Activated CD4-positive, CD25-positive, alpha-beta regulatory T cell treated with anti-CD3 and anti-CD28 coated beads, Interleukin-2, amount 50 U/mL, for 24 hours (primary cell): ENCODE measurements at places on chromosomes 5 and 9.

DNA sequence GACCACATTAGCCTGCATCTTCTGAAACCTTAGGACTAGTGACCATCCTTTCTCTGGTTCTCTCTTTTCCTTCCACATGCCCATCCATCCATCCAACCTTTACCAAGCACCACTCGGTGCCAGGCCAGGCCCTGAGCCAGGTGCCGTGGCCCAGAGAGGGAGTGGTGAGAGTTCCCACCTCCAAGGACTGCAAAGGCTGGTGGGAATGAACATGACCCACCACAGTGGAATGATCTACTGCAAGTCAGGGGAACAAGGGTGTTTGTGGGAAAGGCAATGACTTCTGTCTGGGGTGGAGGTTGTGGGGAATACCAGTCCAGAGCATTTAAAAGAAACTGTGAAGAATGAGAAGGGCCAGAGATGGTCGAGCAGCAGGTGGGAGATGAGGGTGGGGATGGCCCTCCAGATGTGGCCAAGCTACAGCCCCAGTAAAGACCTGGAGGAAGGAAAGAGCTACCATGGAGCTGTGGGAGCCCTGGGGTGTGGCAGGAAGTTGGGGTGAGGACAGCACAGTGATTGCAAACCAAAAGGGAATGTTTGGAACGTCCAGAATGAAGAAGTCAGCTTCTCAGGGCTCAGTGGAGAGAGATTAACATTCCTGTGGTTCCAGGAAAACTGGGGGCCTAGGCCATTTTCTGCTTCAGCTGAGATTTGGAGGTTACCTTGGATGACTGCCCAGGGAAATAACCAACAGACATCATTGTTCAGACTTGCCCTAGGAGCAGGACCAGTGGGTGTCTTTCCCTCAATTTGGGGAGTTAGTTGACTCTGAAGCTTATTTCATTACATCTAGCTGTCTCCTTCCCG lies 30.7 kb upstream of the CORO2A start:
- no peak for ATAC-seq

DNA sequence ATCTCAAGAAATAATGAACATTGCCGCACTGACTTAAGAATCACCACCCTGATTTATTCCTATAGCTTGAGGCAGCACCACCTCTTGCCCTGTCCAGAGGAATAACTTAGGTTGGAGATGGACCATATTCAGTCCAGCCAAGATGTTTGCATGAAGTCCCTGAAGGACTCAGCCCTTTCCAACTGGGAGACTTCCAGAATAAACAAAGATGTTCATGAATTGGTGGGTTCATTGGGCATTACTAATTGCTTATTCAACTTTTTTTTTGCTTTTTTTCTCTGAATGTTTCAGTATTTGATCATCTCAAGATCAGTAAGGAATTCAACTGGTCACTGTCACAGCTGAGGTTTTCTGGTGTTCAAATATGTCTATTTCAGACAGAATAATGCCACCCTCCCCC lies 470.6 kb downstream of the CCDC171 start:
- no peak for ATAC-seq

DNA sequence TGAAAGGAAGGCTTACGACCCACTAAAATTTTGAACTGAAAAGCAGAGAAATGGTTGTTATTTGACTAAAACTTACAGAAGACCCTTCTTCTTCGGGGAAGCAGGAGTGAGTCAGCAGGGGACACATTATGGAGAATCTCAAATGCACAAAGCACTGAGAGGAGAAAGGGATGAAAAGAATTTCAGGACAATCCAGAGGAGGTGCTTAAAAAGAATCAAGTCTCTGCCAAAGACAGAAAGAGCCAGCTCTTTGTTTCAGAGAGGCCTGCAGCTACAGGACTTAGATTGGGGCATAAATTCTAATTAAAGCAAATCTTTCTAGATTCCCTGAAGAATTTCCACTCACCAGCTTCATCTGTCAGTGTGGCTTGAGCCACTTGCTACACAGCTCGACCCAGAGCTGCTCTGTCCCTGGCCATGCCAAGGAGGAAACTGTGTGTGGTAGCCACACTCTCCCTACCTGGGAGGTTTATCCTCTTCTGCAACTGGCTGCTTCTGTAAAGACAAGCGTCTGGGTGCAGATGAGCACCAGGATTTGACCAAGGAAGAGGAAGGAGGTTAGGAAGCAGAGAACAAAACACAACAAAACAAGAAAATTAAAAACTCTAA lies 89.9 kb downstream of the SEMA5A start:
- ATAC-seq = no peak

DNA sequence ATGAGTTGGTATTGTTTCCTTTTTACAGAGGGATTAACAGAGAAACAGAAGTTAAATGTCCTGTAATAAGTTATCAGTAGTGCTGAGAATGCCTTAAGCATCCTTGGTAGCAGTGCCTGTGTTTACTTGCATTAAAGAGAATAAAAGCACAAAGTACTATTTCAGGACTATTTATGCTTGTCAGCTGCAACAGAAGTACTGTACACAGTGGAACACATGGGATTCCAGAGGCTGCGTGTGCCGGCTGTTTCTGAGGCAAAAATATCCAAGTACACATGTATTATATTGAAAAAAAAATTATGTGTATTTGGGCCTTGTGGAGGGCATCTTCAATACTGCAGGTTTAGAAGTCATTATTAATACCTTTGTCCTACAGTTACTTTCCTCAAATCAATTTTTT lies 58.2 kb upstream of the ACTBL2 start:
- ATAC-seq = no peak

DNA sequence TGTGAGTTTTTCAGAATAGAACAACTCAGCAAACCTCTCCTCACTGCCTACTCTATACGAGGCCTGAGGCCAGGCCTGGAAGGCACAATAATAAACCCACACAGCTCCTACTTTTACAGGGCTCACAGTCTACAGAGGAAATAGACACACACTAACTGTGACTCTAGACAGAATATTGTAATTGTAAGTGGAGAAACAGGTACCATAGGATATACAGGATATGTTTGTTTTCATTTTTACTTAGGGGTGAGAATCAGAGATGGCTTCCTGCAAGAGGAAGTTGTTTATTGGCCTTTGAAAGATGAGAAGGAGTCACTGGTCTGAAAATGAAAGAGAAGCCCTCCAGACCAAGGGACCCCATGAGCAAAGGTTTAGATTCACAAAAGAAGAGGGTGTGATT lies 35.8 kb upstream of the TGFBR1 start:
- no peak for ATAC-seq

GRCh38 chr5:14665101-14665822 lies 744 bp downstream of the OTULIN start:
- no peak for ATAC-seq

DNA sequence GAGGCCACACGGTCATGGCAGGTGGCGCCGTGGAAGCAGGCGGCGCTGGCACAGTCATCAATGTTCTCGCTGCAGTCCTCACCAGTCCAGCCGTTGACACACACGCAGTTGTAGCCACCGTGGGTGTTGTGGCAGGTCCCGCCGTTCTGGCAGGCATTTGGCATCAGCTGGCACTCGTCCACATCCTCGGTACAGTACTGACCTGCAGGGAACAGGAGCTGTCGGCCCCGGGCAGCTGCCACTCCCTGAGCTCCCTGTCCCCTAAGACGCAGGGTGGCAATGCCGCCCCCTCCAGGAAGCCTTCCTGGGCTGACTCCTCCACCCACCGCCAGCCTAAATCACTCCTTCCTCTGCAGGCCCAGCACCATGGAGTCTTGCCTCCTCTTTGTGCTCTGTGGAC lies 27.2 kb downstream of the NOTCH1 start:
- no peak for ATAC-seq

DNA sequence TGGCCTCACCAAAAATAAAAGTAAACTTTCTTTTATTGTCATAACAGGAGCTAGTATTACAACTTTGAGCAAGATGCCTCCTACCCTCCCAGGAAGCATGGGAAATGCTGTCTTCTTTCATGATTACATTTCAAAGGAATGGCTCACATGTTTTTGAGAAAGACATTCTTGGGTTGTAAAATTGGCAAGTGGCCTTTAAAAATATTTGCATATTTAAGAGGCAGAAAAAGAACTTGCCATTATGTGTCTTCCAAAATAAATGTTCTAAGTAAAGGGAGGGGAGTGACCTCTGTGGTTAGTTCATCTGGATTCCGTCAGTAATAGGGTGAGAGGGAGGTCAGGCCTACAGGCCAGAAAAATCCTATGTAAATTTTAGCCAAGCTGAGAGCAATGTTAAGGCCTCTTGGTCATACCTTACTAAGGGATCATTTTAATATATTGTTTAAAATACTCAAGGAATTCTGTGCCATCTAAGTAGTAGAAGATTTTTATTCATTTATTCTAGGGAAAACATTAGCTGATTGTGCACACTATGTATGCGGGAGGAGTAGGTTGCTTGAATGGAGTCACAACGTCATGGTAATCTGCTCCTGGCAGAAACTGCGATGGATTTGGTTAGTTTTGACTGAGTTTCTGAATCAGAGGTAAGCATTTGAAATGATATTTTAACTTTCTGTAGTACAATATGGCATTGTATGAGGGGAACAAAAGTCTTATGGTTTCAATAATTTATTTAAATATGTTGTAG lies 1485.7 kb upstream of the CDH9 start:
- no peak for ATAC-seq

DNA sequence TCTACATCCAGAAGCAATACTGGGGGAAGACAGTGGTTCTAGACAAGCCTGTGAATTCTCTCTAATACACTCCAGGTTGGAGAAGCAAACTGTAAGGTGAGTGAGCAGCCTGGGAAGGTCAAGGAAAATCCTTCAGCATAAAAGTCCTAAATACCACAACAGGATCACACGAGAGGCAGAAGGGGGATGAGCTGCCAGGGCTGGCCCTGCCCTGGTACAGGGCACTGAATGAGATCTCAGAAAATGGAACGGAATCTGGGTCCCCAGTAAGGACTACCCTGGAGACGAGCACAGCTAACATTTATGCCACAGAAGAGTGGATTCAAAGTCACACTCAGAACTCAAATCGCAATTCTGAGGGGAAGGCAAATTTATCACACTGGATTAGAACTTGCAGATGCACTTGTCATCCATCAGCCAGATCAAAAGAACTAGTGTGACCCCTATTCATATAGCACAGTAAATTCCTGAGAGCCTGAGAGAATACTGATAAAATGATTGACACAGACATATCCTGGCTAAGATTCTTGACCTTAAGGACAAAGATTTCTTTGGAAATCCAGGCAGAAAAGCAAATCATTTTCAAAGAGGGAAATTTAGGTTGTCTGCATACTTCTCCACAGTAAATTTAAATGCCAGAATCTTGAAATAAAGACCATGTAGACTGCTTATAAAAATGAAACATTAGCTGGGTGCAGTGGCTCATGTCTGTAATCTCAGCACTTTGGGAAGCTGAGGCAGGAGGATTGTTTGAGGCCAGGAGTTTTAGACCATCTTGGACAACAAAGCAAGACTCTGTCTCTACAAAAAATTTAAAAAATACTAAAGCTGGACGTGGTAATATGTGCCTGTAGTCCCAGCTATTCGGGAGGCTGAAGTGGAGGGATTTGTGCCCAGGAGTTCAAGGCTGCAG lies 25.6 kb downstream of the FYB1 start:
- ATAC-seq = no peak

- no peak for ATAC-seq
These were observed 447.9 kb downstream of the SPATA31D1 start for GRCh38 chr9:82436475-82436874.

- ATAC-seq = no peak
These were observed 755 bp downstream of the CDKN2B start for GRCh38 chr9:22008384-22008716.

DNA sequence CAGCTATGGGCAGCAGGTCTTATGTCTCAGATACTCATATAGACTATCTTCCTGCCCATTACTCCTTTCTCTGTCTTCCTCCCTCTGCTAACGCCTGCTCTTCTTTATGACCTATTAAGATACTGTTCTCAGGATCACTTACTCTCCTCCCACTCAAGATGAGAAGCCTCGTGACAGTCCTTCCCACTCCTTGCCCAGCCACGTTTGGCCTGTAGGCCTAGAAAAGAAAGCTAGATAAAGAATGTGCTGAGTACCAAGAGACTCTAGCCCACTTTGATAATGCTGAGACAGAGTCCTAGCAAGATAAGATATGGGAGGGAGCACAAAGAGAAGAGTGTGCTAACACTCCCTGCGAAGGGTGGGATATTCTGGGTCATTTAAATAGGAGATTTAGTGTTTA lies 6.8 kb upstream of the DENND4C start:
- no peak for ATAC-seq

GRCh38 chr9:36991516-36992134 lies 42.4 kb downstream of the PAX5 start:
- no peak for ATAC-seq

GRCh38 chr5:166648736-166649135 lies 1642.7 kb upstream of the WWC1 start:
- ATAC-seq = no peak

DNA sequence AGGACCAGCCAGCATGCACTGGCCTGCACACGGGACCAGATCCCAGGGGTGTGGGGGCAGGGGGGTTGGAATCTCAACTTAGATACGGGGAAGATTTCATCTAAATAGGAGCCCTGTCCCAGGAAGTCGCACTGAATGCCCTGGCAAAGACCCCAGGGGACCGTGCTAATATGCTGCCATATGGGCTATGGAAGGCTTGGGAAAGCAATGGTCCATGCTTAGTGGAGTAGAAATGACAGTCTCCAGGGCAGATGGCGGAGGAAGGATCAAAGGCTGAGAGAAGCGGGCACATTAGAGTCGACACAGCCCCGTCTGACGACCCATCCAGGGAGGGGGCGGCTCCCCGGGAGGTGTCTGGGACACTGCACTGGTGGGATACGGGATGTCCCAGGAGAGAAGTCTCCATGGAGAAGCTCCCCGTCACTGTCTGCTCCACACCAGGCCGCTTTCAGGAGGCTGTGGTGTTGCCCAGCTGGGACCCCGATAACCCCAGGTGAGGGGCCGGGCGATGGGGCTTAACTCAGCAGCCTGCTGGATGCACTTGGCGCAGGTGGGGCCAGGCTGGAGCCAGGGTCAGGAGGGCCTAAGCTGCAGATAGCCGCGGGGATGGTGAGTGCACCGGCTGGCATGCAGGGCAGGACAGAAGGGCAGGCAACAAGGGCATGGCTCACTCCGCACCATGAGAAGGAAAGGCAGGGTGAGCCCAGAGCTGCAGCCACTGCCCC lies 377.7 kb upstream of the IRX1 start:
- no peak for ATAC-seq

DNA sequence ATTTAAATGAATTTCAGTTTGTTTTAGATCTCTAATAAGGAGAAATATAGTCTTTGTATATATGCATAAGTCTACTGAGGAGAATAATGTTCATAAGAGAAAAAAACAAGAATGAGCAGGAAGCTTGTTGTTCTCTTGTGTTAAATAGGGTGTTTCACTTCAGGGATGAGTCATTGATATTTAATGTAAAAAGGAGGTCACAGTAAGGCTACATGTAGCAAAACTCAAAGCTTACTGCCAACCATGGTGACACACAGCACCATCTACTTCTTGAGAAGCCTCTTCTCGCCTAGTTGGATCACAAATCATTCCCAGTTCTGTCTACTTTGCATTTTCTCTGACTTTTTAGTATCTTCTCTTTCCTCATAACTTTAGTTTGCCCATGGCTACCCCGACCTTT lies 1466.0 kb upstream of the C9orf72 start:
- no peak for ATAC-seq
